ENCODE measurements at places on chromosomes 6 and 20. TPM values are rescaled to one million over a fixed set of nuclear protein-coding genes. Genes with fewer than 3 reads are reported as not detected.

KHDC1L gene
- not detected for total RNA-seq

PTCHD4 gene
- total RNA-seq, result 2.5 TPM

TREML2 gene
- not detected for total RNA-seq

SLC17A2 gene
- 1.7 TPM for total RNA-seq

PPT2 gene
- 12.1 TPM for total RNA-seq

ZBTB12 gene
- total RNA-seq, result 2.6 TPM

ULBP3 gene
- total RNA-seq, result 7.1 TPM

FNDC1 gene
- 0.17 TPM for total RNA-seq

SLC22A2 gene
- not detected for total RNA-seq

CST5 gene
- total RNA-seq, result not detected
